Activated CD8-positive, alpha-beta T cell treated with anti-CD3 and anti-CD28 coated beads, Interleukin-2, amount 10 ng/mL, durations not matched to agents 7 days and 5 days (primary cell): ENCODE measurements at places on chromosomes 6 and 20. TPM values are rescaled to one million over a fixed set of nuclear protein-coding genes. Genes with fewer than 3 reads are reported as not detected.

DNA sequence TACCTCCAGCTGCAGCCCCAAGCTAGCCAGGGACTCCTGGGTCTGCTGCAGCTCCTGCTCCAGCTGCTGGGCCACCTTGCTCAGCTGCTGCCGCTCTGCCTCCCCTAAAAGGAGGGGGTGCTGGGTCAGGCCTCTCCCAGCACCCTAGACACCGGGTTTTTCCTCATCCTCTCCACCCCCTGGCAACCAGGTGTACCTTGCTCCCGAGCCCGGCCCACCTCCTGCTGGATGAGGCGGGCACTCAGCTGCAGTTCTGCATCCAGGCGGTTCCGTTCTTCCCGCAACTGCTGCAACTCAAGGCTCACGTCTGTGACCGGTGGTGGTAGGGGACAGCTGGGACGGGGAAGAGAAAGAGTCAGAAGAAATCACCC is 6.1 kb upstream of the PSORS1C2 start:
- DNase-seq = no peak

GRCh38 chr20:17109307-17109706 is 117.5 kb upstream of the PCSK2 start:
- no peak for DNase-seq

GRCh38 chr6:10610289-10610688 is 84.1 kb downstream of the C6orf52 start:
- no peak for DNase-seq

DNA sequence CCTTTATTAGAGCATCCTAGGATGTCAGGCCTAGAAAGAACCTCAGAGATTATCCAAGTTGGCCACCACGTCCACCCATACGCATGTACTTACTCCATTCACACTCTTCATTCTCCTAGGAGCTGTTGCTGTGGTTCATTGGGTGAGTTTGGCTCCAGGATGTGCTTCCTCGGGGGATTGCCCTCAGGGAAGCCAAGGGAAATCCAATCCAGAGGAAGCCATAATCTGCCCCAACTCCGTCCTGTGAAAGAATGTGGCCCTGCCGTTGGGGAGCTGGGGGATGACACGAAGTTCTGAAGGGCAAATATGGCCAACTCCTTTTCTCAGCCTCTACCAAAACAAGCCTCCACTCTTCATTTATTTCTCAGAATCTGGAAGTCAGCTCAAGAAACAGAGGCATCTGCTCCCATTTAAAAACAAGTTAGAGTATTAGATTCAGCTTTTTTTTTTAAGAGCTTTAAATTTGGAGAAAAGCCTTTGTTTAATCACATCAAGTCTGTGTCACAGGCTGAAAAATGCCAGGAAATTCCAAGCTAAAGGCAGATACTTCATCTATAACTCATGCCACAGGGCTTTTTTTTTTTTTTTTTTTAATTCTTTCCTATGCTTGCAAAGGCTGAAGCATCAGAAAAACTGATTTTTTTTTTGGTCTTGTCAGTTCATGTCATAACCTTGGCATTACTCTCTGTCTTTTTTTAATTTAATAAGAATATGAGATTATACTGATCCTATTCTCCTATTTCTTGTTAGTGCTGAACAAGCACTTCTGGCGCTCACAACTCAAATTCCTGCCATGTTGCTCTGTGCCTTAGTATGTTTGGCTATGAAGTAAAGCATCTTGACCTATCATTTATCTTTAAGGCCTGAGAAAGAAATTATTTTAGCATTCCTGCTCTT is 480.9 kb upstream of the MARCKS start:
- no peak for DNase-seq

DNA sequence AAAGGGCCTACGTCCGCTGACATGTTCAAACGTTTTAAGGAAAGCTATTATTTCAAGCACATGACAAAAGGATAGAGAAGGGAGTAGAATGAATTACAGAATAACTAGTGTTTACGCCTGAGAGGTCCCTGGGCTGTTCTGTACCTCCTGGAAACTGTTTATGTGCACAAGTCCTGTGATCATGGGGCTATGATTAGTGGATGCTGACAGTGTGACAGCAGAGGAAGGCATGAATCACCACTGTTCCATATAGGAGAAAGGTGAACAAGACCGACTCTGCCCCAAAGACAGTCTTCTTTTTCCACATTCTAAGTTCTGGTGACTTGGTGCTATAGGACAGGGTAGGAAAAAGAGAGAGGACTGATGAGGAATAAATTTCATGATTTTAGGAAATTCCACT is 249.2 kb upstream of the PRDM1 start:
- no peak for DNase-seq

GRCh38 chr6:11194356-11195218 is 37.9 kb downstream of the NEDD9 start:
- no peak for DNase-seq

DNA sequence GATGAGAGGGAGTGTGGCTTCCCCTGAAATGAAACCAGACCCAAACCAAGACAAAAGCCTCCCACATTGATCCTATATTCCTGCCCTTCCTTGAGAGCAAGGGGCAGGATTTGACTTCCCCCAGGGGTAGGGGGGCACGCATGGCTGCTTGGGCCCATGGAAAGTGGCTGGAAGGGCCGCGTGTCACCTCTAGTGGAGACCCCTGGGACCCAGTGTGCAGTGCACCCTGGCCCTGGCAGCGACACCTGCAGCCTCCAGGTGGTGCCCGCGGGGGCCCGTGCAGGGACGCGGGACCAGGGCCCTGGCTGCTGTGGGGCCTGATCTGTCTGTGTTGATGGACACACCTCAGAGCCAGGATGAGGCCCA is 18.0 kb upstream of the SLCO4A1 start:
- DNase-seq = peak; percentile 59

DNA sequence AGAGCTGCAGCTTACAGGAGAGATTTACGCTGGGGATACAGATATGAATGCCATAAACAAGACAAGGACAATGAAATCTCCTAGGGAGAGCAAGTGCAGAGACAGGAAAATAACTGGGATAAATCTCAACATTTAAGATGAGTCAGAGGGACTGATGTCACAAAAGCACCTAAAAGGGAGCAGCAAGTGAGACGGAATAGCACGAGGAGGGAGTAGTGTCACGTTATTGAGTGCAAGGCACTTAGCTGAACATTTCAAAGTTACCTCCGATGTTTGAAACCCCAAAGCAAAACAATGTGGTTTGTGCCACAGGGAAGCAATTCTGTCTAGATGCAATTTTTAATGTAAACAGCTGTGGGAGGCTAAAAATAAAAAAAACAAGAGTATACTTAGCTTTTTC is 1131.7 kb upstream of the EYS start:
- DNase-seq = no peak

DNA sequence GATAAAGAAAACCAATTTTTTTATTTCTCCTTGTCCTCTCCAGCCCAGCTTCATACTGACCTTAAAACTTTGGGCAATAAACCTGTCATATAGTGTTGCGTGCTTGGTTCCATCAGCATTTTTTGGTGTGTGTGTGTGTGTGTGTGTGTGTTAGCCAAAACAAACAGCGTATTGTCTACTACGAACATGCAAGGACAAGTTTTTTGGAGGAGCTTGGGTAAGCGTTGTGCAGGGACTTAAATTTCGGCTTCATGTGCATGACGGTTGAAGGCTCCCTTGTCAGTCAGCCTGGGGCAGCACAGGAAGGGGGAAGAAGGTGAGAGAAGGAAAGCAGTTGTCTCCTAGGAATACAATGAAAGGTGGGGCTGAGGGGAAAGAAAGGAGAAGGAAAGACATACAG is 62.0 kb upstream of the PAX1 start:
- no peak for DNase-seq

GRCh38 chr20:43513372-43513930 is 6.0 kb downstream of the L3MBTL1 start:
- no peak for DNase-seq

GRCh38 chr6:4676016-4676415 is 100.2 kb upstream of the CDYL start:
- no peak for DNase-seq

GRCh38 chr6:75711173-75711572 is 37.9 kb upstream of the MYO6 start:
- DNase-seq = no peak

- no peak for DNase-seq
Measured at GRCh38 chr6:152503546-152503945, 133.6 kb downstream of the SYNE1 start.

DNA sequence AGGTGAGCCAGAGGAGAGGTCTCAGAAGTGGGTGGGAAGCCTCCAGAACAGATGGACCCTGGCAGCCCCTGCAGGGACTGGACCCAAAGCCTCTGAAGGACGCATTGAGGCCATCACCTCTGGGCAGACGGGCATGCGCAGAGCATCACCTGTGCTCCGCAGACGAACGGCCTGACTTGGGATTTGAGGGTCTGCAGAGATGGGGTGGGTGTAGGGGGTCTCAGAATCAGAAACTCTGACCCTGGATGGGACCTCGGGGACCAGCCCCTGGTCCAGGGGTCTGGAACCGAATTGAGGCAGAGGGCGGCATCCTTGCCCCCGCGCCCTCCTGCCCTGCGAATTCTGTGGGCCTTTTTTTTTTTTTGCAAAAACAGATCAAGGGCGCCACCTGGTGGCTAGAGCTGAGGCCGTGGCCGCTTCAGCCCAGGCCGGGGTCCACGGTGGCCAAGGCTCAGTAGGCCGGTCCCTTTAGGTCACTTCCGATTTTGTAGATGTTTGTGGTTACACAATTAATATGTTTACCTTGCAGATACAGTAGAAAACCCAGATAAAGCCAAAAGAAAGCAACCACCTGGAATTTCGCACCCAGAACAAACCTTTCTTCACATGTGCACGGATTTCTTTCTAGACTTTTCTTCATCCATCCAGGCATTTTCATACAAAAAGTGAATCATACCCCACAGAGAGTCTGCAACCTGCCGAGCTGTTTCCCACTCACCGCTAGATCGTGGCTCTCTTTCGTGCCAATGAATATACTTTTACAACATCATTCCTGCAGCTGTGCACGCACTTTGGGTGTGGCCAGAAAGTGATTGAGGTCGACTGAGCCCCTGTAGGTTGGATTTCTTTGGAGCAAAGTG is 25.9 kb downstream of the ZBP1 start:
- peak; percentile 61 for DNase-seq

- no peak for DNase-seq
Measured at GRCh38 chr20:38917657-38918056, 8.6 kb upstream of the FAM83D start.

DNA sequence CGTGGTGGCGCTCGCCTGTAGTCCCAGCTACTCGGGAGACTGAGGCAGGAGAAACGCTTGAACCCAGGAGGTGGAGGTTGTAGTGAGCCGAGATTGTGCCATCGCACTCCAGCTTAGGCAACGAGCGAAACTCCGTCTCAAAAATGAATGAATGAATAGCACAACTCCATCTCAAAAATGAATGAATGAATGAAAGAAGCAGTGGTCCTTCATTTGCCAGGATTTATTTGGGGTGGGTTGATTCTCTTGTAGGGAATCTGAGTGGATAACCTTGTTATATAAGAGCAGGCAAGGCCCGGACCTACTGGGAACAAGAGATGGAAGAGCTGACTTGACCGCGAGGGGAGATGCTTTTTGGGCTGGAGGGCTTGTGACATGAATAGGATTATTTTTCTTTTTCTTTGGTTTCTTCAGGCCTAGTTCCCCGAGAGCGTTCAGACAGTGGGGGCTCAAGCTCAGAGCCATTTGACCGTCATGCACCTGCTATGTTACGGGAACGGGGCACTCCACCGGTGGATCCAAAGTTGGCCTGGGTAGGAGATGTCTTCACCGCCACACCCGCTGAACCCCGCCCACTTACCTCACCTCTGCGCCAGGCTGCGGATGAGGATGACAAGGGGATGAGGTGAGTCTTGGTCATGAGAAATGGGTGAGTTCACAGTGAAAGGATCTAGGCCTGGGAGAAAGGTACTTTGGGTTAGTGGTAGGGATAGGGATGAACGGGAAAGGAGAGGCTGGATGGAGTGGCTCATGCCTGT is 9.8 kb downstream of the PRRC2A start:
- DNase-seq = no peak

DNA sequence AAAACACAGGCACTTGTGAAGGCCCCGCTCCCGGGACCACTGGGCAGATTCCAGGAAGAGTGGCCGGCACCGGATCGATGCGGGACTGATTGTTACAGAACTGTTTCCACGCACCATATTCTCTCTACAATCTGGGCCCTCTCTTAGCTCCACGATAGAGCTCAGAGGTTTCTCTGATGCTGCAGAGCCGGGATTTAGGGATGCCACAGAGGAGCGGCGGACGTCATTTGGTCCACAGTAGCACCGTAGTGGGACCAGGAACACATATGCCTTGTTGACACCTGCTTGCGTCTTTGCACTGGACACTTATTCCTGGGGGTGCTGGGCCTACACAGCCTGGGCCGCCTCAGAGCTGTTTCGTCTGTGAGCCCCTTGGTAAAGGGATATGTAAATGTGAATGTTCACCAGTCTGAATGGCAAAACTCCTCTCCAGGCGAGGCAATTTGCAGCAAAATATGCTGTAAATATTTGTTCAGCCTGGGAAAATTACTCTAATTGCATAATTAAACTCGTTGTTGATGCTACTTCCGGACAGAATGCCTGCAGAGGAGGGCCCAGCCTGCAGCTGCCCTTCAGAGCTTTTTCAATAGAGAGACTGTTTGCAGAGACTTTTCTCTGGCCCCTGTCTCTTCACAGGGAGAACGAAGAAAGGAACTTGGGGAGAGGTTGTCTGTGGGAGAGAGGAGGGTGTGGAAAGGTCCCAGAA is 9.4 kb downstream of the PCK1 start:
- DNase-seq = no peak

- no peak for DNase-seq
Measured at GRCh38 chr6:155328539-155329459, 14.5 kb upstream of the TFB1M start.

DNA sequence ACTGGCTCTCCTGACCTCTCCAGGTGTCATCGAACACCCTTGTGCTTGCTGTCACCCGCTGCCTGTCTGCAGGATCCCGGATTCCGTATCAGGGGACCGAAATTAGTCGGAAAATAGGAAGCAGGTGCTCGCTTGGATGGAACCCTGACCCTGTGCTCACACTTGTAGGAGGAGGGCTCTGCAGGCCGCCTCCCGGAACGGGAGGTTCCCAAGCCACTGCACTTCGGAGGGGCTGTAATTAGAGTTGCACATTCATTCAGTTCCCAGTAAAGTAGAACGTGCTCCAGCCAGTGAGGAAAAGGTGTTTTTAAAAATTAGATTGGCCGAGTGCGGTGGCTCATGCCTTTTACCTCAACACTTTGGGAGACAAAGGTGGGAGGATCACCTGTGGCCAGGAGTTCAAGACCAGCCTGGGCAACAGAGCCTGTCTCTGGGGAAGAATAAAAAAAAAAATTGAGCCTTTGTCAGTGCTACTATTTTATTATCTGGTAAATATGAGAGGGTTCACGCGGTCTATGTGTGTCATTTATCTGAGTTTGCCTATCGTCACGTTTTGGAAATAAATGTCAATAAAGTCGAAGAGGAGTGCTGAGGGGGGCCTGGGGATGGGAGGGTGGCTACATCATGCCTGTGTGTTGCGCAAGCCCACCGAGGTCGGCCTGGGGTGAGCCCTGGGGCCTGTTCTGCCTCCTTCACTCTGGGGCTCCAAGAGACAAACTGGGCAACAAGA is 1.5 kb upstream of the GMEB2 start:
- DNase-seq = peak; percentile 78

The DYNLT2 gene
- 2.1 TPM for total RNA-seq

The RAMACL gene
- total RNA-seq = 0.29 TPM

The PRICKLE4 gene
- not detected for total RNA-seq

The C20orf202 gene
- not detected for total RNA-seq

The KHDRBS2 gene
- not detected for total RNA-seq

The NRSN1 gene
- total RNA-seq = not detected

The PCSK2 gene
- total RNA-seq = not detected

The CTAGE9 gene
- total RNA-seq = not detected

The RIPOR2 gene
- 156 TPM for total RNA-seq

The LRFN2 gene
- not detected for total RNA-seq

The SERPINB1 gene
- 55.1 TPM for total RNA-seq

The THEMIS gene
- 144 TPM for total RNA-seq

The CRYBG1 gene
- total RNA-seq = 34.9 TPM

The EIF6 gene
- 104 TPM for total RNA-seq
